ENCODE measurements at places on chromosomes 6 and 20. TPM values are rescaled to one million over a fixed set of nuclear protein-coding genes. Genes with fewer than 3 reads are reported as not detected.

- DNase-seq, result no peak
Observed at GRCh38 chr6:110828396-110828795, 13.1 kb upstream of the CDK19 start.

DNA sequence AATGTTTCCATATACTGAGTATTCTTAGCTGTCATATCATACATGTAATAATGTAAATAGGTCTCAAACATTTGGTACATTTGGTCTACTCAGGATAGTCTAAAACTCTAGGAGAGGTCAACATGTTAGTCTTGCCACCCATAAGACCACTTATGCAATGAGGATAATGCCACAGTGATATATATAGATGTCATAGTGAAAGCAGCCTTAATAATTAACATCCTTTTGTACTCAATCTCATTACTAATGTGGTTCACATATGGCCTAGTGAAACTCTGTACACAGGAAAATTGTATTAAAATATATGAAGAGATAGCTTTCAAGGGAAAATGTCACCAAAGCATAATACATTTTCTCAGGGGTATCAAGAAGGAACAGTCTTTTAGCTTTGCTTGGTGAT is 577.9 kb downstream of the TFAP2B start:
- no peak for DNase-seq

BMP7 gene
- total RNA-seq, result 12.3 TPM

BPIFA1 gene
- total RNA-seq, result not detected

SENP6 gene
- 59.6 TPM for total RNA-seq

All from heart left ventricle (tissue), 16 donors.